ENCODE measurements at places on chromosomes 13 and 19.

DNA sequence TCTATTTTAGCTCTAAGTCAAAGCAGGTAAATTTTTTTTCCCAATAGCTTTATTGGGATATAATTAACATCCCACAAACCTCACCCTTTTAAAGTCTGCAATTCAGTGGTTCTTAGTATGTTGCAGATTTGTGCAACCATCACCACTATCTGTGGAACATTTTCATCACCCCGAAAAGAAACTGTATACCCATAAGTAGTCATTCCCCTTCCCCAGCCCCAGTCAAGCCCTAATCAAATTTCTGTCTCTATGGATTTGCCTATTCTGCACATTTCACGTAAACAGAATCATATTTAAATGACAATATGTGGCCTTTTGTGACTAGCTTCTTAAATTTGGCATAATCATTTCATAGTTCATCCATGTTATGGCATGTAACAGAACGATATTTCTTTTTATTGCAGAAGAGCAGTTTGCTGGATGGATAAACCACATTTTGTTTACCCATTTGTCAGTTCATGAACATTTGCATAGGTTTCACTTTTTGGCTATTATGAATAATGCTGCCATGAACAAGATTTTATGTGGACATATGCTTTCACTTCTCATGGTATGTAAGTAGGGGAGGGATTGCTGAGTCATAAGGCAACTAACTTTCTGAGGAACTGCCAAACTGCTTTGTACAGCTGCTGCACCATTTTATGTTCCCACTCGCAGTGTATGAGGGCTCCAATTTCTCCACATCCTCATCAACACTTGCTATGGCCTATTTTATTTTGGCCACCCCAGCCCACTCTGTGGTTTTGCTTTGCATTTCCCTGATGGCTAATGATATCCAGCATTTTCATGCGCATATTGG, 10.9 kb downstream of the SLC46A3 start:
- DNase-seq = peak; percentile 25

- DNase-seq = no peak
Measured at GRCh38 chr19:55442372-55442961, 633 bp downstream of the SHISA7 start.

DNA sequence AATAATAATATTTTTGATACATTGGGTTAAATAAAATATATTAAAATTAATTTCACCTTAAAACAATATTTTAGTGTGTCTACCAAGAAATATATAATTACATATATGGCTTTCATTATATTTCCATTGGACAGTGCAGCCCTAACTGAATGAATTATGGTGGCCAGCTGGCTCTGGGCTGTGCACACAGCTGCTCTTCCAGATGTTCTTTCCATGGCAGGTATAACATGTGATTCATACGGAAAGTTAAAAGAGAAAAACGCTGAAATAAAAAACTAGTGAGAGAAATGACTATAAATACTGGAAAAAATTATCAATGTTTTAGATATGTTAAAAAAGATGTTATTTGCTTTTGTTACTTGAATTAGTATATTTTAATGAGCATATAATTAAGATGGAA, 216.3 kb downstream of the RGCC start:
- no peak for DNase-seq

DNA sequence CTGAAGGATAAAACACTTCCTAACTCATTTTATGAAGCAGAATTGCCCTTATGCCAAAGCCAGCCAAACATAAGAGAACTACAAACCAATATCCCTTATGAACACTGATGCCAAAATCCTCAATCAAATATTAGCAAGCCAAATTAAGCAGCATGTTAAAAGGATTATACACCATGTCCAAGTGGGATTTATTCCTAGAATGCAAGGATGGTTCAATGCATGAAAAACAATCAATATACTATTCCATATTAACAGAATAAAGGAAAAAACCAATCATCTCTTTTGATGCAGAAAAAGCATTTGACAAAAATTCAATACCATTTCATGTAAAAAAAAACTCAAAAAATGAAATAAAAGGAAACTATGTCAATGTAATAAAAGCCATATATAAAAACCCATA, 10.9 kb downstream of the ZNF792 start:
- no peak for DNase-seq

DNA sequence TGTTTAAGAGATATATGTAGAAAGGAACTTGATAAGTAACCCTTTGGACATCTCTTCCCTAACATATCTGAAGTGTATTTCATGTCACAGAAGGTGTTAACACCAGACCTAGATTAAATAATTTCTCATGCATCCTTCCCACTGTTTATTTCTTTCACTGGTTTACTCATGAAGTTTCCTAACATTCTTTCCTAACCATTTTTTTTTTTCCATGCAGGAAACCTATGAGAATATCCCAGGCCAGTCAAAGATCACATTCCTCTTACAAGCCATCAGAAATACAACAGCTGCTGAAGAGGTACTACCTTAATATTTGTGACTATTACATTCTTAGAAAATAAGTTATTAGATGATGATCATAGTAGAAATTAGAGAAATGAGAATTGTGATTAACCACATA, 28.8 kb downstream of the IPO5 start:
- DNase-seq = peak; percentile 13

GRCh38 chr13:44089452-44089851, 209.7 kb downstream of the LACC1 start:
- DNase-seq = no peak

- DNase-seq = no peak
Measured at GRCh38 chr13:41706152-41706551, 248.8 kb downstream of the RGCC start.

DNA sequence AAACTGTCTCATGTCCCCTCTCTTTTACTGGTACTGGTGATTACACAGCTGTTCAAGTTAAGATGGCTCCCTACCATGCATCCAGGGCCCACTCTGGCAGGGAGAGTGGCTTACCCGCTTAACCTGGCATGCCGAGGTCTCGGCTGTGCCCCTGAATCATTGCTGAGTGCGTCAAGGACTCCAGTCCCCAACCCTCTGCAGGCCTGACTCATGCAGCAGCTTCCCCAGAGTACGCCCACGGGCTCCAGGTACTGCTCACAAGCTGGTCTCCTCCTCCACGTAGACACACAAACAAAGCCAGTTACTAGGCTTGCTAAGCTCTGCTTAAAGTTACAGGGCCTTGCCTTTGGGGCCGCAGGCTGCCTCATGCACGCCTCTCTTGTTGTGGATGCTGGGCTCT, 447.4 kb downstream of the COG6 start:
- DNase-seq = peak; percentile 43

GRCh38 chr13:99028890-99029289, 51.0 kb upstream of the DOCK9 start:
- no peak for DNase-seq

GRCh38 chr19:40078377-40078776, 12.4 kb downstream of the ZNF780A start:
- no peak for DNase-seq

DNA sequence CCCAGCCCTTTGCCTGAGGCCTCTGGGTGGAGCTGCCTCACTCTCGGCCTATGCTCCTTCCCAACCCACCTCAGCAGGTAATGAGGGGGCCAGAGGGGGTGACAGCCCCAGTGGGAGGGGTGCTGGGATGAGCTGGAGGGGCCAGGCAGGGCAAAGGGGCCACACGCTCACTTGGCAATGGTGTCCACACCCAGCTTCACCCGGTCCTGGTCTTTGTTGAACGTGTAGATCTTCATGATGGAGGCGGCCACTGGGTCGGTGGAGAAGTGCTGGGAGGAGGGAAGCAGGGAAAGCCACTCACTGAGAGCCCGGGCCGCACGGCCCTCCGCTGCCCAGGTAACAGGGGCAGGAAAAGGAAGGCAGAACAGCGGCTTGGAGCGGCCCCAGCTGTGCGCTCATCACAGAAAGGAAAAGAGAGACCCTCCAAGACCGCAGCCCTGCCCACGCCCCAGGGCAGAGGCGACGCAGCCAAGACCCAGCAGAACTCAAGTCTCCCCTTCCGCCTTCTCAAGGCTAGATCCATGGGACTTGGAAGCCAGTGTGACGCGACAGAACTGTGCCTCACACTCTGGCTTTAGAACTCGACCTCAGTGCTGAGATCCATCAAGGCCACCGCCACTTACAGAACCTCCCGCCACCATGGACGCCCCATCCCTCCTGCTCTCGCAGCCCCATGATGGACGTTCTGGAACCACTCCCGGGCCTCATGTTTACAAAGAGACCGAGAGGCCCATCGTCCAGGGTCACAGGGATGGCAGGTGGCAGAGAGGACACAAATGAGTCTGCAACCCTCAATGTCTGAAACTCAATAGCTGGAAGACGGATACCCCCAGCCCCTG, 9.2 kb downstream of the UBXN6 start:
- DNase-seq = no peak

GRCh38 chr19:39008137-39008536, 24.2 kb downstream of the FBXO27 start:
- DNase-seq = no peak

DNA sequence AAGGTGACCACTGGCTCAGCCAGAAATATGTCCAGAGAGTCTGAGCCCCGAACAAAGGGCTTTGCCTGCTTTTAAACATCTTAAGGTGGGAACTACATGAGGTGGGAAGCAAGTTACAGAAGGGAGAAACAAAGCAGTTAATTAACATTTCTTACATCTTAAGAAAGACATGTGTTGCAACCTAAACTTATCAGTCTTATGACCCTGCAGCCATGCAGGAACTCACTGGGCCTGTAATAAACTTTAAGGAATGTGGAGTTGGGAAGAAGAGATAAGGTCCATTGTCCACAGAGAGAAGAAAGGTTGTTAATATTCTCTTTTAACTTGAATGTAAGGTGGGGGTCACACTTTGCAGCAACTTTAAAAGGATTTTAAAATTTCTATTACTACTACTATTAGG, 46.8 kb upstream of the CYP2A7 start:
- no peak for DNase-seq

Data from AG20443 (cell line).